Left kidney (tissue), 8 donors: ENCODE measurements at places on chromosomes 2 and 18.

DNA sequence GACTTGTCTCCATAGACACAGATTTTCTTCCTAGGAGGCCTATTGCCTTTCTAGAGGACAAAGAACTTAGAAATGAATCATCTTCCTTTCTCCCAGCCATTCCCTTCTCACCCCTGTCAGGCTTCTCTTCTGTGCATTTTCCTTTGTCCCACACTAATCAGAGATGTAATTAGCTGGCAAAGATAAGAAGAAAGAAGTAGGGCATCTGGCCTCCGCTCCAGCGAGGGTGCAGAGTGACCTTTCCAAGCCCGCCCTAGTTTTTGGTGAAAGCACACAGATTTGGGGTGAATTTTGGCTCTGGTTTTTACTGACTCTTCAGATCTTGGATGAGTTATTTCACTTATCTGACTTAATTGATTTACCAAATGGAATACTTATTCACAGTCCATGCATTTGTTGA, 626.5 kb downstream of the ZEB2 start:
- no peak for DNase-seq

GRCh38 chr18:38981389-38981788, 1415.8 kb upstream of the CELF4 start:
- no peak for DNase-seq

- peak; percentile 58 for DNase-seq
These were observed 578 bp downstream of the IWS1 start for GRCh38 chr2:127525691-127526131.

- DNase-seq = no peak
These were observed 258.1 kb downstream of the ATAD2B start for GRCh38 chr2:23668756-23669304.

DNA sequence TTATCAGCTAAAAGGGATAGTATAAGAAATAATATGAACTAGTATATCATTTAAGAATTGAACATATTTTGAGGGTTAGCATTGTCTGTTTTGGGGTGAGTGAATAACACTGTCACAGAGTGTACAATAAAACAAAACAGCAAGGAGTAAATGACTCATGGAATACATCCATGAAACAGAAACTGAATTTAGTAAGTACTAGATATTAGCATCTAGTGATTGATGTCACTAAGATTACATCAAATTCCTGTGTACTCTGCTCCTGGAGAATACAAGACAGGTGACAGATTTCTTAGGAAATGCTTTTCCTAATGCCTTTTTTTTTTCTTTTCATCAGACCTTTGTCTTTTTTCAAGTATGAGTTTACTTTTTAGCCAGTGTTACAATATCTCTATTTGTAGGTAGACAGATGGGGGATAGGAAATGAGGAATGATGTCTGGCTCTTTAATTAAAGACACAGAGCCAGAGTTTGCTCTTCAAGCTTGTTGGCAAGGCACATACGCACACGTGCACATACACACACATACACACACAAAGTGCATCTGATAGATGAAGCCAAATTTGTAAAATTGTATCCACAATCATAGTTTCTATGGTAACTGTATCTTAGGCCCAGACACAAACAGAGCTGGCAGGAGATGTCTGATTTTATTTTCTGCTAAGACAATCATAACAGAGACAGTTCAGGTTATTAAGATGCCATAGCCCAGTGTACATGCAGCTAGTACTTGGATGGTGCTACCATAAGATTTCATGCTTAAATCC, 138.2 kb upstream of the NRP2 start:
- DNase-seq = no peak

- no peak for DNase-seq
These were observed 306.9 kb downstream of the PDE11A start for GRCh38 chr2:177765698-177766097.

DNA sequence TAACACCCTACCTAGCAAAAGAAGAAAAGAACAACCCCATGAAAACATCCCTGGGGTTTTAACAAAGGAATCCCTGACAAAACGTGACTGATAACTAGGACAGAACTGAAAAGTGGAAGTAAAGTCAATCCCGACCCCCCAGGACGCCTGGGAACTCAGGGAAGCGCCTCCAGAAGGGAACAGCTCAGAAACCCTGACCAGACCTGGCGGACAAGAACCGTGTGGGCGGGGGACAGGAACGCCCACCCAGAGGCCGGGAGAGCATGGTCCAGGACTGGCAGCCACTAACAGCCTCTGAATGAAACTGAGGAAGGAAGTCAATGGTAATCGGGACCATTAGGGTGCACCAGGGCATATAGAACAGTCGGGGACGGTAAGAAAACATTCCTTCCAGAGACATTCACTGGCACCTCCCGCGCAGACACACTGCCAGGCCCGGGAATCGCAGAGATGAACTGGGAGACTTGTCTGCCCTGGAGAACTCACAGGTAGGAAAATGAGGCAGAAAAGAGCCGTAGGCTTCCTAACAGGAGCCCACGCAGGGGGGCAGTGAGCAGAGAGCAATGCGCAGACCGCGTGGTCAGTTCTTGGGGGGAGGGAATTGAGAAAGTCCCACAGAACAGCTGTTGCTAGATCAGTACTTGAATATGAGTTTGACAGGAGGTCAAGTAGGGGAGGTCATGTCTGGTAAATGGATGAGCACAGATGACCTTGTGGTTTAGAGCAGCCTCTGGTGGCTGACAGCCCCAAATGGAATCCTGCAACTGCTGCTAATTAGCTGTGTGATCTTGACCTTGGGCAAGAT, 1.3 kb upstream of the TBC1D8 start:
- DNase-seq = peak; percentile 62

GRCh38 chr18:62325806-62326645, 916 bp downstream of the TNFRSF11A start:
- DNase-seq = no peak

DNA sequence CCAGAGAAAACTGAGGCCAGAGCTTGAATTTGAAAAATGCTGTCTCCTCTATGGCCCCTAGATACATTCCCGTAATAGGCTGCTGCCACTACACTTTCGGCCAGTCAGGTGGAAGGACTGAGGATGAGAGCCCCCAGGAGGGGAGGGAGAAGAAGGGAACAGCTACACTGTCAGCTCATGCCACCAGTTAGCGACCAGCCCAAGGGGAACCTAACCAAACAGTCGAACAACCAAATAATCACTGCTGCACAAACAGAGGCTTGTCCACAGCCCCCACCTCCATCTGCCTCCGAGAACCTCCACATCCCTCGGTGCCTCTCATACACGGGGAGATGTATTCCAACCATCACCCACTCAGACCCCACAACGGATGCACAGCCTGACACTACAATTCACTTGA, 7.3 kb downstream of the ZNF516 start:
- DNase-seq = no peak

DNA sequence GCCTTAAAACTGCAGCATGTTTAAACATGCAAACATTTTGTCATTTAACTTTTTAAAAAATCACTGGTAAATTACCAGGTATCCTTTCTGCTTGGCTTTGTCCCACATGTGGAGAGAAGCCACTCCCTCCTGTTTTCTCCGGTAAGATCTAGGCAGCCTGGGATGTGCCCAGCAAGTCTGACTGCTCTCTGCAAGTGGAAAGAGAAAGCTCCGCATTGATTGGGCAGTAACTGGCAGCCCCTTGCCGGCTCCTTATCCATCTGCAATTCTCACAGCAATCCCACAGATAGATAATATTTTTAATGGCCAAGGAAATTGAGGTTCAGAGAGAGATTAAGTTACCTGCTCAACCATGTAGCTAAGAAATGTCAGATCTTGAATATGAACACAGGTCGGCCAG, 136.1 kb downstream of the TMEM200C start:
- peak; percentile 12 for DNase-seq

GRCh38 chr2:16625201-16625729, 40.4 kb downstream of the CYRIA start:
- DNase-seq = no peak

- no peak for DNase-seq
These were observed 138.9 kb downstream of the CCDC148 start for GRCh38 chr2:158317642-158318041.
